ENCODE measurements at places on chromosomes 7 and 10.

GRCh38 chr7:141481971-141482370, 69.2 kb upstream of the AGK start:
- DNase-seq: no peak

DNA sequence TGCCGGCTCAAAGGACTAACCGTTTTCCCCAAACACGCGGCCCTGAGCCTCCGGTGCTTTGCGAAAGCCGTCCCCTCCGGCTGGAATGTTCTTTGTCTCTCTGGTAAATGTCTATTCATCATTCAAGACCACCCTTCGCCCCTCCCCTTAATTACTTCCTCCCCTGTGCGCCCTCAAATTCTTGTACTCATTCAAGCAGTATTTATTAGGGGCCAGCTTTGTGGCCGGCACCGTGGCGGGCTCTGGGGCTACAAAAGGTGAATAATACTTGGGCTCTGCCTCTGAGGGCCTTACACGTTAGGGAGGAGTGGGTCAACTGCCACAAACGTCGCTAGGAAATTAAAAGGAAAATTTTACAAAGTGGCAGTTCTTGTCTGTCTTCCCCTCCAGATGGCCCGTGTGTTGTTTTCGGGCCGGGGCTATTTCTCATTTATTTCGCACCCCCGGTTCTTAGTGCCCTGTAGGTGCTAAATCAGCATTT, 1.5 kb upstream of the MEST start:
- DNase-seq: no peak

GRCh38 chr7:125197731-125198393, 268.2 kb upstream of the POT1 start:
- no peak for DNase-seq

DNA sequence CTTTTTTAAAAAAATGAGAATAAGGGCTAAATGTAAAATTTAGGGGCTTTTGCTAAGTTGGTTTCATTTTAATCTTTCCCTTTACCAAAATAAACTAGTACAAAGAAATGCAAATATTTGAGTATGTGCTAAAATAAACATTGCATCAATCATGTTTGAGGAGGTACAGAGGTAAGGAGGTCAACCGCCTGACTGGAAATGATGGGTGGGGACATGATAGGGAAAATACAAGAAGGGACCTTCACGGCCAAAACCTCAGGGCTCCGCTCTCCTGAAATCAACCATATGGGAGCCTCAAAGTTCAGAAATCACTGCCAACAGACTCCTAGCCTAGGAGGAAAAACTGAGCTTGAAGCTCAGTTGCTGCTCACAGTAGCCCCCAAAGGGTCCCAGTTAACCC, 207.6 kb downstream of the AHR start:
- no peak for DNase-seq

DNA sequence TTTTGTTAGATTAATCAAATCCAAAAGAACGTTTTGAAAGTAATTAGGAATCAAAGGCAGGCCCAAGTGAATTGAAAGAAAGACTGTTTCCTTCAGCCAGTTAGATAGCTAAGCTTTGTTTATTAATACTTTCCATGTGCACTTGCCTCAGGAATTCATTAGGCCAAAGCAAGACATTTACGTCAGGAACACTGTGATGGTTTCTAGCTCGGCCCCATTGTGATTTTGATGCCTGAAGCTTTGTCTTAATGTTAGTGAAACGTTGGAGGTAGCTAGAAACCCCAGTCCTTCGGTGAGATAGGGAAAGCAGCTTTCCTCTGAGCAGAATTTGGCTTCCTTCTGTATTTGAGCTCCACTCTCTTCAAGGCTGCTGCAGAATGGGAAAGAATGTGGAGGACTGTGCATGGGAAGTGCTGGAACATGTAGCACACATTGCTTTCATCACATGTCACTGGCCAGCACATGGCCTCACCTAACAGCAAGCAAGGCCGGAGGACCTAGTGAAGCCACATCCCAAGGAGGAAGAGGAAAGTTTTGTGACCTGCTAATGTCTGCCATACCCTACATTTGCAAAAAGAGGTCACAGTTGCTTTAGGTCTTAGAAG, 64.1 kb downstream of the PCGF5 start:
- DNase-seq: no peak

GRCh38 chr10:90204131-90204955, 503.0 kb downstream of the KIF20B start:
- no peak for DNase-seq

DNA sequence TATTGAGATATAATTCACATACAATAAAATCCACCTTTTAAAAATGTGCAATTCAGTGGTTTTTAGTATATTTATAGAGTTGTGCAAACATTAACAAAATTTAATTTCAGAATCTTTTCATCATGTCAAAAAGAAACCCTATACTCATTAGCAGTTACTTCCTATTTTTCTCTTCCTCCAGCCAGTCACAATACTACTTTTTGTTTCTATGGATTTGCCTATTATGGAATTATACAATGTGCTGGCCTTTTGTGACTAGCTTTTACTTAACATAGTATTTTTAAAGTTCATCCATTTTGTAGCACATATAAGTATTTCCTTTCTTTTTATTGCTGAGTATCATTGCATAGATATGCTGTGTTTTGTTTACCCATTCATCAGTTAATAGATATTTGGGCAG, 199.9 kb upstream of the IMMP2L start:
- no peak for DNase-seq

- DNase-seq: no peak
Observed at GRCh38 chr7:70886547-70886946, 245.4 kb upstream of the GALNT17 start.

DNA sequence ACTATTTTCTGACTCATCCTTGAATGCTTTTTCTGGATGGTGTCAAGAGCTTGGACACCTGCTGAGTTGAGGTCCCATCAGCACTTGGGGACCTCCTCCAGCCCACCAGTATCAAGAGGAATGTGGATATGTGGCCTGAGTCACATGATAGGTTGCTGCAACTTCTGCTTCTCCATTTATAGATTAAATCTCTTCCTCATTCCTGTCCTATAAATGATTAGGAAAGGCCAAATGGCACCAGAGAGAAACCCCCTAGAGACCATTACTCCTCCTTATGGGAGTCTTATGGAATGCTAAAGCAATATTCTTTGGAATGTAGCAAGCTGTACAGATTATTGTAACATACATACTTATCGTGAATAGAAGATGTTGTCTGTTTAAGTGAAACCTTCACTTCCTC, 85.6 kb downstream of the NEUROD6 start:
- DNase-seq: no peak

- peak; percentile 22 for DNase-seq
Observed at GRCh38 chr7:157490465-157490912, 153.7 kb downstream of the DNAJB6 start.

- DNase-seq: no peak
Observed at GRCh38 chr10:72756674-72757385, 64.9 kb downstream of the MCU start.

- no peak for DNase-seq
Observed at GRCh38 chr7:142669074-142669654, 80.1 kb upstream of the PRSS1 start.

GRCh38 chr7:76011442-76011861, 17.1 kb upstream of the TMEM120A start:
- DNase-seq: no peak

- no peak for DNase-seq
Observed at GRCh38 chr10:77625379-77625778, 12.2 kb downstream of the KCNMA1 start.

DNA sequence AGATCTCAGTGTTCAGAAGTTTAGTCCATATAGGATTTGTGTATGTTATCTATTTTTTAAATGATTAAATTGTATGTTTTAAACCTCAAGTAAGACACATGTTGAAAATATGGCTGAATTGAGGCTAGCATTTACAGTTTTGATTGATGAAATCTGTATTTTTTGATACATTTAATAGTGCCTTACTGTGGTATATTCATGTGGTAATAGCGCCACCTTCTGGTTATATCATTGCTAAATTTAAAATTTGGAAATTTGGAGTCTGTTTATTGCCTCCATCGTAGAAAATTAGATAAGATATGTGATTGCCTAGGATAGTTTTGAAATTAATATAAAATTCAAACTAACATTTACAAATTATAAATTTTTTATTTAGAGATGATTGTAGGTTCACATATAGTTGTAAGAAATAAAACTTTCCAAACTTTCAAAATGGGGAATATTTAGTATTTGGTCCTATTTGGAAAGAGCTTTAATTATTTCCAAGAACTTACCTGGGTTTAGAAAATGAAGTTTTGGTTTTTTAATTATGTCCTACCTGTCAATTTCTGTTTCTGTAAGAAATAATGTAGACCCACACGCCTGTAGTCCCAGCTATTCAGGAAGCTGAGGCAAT, 19.1 kb upstream of the ARMS2 start:
- DNase-seq: no peak

- DNase-seq: no peak
Observed at GRCh38 chr10:51585742-51586141, 113.7 kb downstream of the CSTF2T start.

DNA sequence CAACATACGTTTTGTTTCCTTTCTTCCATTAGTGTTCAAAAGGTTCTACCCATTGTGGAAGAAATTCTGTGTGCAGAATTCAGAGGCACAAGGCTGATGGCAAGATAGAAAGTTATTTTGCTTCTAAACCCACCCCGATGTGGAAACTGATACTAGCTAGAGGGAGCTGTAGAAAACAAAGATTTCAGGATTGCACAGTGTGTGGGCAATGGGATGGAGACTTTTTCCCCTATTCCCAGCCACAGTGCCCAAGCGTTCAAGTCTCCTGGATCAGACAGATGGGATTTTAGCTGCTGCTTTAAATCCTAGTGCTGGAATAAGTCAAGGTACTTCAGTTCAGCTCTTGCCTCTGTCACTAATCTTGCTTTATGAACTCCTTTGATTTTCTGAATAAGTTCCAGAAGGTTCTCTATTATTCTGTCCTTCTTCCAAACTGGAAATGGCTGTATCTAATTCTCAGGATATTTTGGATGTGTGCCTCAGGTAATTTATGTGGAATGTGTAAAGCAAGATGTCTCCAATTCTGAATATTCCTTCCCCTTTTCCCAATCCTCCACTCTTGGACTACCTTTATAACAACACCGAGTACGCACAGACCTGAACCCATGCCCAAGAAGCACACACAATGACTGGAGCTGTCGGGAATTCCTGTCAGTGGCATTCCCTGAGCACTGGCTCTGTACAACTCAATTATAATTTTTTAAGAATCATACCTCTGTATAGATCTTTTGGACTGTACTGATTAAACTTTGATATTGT, 473.0 kb downstream of the PLXDC2 start:
- no peak for DNase-seq

GRCh38 chr10:37220866-37221265, 95.5 kb downstream of the ANKRD30A start:
- DNase-seq: no peak

DNA sequence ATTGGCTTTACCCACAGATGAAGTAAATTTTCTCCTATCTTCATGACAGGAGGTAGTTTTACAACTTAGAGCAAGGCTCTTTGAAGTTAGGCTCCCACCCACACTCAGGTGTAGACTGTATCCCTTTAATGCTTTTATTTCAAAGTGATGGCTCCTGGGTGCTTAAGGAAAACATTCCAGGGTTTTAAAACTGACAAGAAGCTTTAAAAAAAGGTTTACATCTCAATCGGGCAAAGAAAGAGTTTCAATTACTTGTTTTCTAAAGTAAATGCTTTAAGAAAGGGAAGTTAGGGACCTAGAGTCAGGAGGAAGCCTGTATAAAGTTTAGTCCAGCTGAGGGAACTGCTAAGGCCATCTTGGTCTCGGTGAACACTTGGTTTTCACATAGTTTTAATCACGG, 1153.8 kb upstream of the C7orf33 start:
- no peak for DNase-seq

- no peak for DNase-seq
Observed at GRCh38 chr10:113001599-113002448, 51.8 kb downstream of the TCF7L2 start.

DNA sequence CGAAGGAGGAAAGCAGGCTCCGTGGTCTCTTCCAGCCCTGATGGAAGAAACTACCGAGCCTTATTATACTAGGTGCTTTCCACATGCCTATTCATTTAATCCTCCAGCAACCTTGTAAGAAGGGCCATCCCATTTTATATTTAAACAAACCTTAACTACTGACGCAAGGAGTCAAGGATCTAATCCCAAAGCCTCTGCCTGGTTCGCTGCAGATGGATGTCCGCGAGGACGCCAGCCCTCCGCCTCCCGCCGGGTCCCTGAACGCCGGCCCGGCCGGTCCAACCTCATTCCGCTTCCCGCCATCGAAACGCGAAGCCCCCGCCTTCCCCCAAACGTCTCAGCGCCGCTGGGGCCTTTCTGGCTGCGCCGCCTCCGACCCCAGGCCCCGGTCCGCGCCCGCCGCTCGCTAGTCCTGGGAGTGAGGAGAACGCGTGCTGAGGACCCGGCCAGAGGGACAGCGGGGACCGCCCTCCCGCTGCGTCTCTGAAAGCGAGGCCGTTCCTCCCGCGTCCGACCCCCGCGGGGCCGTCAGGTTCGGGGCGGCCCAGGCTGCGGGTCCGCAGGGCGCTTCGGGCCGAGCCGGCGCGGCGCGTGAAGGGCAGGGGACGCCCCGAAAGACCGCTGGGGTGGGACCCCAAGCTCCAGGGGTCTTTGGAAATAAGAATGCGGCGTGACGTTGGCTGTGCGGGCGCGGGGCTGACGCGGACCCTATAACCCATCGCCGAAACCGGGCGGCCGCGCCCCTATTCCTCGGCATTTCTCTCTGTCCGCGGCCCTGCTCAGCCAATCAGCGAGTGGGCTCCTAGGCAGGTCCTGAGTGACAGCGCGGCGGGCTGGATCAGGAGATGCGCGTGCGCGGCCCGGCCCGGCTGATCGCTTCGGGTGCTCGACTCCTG, at the start of gene ATP6V0E2:
TSS of gene ATP6V0E2 (plus strand) at position 896 of the 896 bp plus-strand sequence. CDS start 97 bp downstream, outside the sequence.
- peak; percentile 88 for DNase-seq
